ENCODE measurements at places on chromosomes 12 and 14.

DNA sequence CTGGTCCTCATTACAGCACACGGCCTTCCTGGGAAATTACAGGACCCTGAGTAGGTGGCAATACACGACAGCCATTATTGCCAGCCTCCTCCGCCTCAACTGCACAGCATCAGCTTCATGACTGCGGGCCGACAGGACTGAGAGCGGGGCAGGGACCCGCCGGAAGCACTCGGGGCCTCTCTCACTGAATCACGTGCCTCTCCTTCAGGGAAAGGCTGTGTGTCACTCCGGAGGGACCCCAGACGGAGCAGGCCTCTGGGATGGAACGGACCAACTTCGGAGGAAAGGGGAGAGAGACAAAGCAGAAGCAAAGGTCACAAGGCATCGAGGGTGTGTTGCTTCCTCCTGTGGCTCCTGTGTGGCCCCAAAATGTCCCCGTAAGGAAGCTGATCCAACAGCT lies 90.0 kb downstream of the RNF34 start:
- no peak for DNase-seq

DNA sequence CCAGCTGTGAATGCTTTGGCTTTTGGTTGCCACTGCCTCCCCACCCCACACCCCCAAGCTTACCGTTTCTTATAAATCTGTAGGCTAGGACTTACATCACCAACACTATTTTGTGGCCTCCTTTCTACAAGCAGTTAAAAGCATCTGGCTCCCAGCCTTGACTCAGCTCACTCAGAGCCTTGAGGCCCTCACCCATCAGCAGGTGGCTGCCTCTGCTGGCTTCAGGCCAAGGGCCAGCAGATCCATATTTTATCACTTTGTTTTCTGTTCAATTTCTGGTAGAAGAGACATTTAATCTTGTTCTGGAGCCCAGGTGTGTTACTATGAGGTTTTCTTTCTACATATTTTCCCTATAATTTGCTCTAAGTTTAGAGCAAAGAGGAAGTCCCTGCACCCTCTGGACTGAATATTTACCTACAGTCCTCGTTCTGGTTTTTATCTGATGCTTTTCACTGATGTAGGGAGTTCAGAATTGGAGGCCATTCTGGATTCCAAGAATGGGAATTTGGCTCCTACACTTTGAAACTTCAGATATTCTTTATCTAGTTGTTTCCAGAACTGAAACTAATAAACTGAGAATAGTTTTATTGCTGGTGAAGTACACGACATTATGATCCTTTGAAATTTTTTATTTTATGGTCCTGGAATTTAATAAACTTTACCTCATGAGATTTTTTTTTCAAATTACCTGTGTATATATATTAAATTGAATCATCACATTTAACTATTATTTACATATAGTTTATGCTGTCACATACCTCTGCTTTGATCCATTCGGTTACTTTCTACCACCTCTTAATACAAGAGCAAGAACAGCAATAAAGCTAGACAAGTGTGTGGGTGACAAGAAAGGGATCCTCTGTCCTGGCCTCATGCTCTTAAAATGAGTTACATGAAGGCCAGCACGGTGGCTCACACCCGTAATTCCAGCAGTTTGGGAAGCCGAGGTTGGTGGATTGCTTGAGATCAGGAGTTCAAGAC lies 22.2 kb downstream of the PLBD1 start:
- DNase-seq: no peak

DNA sequence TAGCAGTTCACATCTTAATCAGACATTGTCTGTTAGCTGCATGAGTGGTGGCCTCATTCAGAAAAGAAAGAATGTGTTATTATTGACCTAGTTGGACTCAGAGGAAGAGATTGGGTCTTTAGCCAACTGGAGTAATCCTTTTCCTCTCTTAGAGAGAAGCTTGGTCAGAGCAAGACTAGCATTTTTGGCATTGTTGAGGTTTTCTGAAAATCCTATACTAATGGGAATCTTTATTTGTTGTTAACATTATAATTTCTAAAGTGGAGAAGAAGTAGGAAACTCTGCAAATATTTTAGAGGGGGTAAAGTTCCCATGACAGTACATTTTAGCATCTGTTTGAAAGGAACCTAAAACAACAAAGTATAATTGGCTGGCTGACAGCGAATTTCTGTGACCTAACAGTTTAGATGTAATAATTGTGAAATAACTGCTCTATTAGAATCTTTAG lies 9.7 kb downstream of the TOX4 start:
- DNase-seq: no peak

DNA sequence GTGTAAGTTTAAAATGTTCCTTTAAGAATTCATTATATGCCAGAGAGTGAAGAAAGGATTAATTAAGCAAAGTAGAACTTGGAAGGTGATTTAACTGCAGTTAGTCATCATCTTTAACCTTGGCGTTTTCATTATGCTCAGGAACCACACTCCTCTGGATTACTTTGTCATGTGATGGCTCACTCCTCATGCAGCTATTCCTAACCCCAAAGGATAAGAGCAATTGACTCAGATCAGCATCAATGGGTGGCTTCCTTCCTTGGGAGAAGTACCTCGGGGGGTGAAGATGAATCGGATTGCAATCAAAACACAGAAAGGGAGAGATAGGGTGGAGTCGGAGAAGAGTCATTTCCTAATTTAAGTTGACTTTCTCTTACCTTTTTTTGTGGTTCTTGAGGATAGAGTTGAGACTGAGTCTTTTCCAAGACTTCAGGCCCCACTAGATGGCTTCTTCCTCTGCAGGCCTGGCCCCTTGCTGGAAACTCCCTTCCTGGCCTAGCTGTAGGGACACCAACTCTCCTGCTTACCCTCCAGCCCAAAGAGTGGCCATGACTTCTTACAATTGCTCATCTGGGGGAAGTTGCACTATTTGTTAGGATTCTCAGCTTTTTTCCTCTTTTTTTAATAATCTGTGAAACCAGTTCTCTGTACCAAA lies 238.6 kb upstream of the DDHD1 start:
- no peak for DNase-seq

DNA sequence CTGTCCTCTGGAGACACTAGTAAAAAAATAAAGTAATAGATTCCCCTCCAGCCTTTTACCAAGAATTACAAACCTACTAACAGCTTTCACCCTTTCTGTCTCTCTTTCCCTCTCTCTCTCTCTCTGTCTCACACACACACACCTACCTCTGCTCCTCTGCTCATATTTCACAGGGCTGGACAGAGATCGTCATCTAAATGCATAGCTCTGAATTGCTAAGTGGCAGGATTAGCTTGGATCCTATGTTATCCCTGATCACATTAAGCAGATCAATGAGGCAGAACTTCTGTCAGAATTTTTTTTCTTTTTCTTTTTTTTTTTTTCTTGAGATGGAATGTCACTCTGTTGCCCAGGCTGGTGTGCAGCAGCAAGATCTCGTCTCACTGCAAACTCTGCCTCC lies 22.9 kb downstream of the VCPKMT start:
- DNase-seq: no peak

- DNase-seq: no peak
These were observed 10.9 kb upstream of the TC2N start for GRCh38 chr14:91878274-91878673.

DNA sequence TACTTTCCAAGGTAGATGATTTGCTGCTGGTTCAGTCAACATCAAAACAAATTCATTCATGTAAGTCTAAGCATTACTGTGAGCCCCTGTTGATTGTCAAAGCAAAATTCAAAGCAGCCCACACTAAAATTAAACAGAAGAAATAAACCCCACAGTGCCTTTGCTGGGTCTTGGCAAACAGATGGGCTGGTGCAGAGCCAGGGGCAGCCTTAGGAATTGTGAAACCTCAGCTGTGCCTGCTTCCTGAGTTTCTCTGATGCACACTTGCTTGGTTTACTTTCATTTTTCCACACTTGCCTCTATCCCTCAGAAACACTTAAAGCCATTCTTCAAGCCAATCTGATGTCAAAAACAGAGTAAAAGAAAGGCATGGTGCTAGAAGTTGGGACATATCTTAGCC lies 6.6 kb upstream of the PLEKHG7 start:
- no peak for DNase-seq

- no peak for DNase-seq
These were observed 9.5 kb upstream of the RAB35 start for GRCh38 chr12:120125792-120126634.

DNA sequence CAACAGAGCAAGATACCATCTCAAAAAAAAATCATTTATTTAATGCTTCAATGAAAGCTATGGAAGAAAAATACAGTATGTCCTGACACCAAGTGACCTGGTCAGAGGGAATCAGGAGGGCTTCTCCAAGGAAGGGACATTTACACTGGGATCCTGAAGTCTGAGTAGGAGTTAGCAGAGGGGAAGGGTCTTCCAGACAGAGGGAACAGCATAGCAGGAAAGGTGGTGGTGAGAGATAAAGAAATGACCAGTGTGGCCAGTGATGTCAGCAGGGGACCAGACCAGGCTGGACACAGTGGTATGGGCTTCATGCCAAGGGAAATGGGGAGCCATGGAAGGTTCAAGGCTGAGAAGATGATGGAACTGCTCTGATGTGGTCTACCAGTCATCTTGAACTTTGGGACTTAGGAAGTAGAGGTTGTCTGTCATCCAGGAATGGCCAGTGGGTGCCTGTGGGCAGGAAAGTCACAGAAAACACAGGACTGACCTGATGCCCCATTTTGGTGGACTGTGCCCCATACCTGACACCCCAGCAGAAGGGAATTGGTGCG lies 7.8 kb upstream of the TCHP start:
- DNase-seq: no peak

DNA sequence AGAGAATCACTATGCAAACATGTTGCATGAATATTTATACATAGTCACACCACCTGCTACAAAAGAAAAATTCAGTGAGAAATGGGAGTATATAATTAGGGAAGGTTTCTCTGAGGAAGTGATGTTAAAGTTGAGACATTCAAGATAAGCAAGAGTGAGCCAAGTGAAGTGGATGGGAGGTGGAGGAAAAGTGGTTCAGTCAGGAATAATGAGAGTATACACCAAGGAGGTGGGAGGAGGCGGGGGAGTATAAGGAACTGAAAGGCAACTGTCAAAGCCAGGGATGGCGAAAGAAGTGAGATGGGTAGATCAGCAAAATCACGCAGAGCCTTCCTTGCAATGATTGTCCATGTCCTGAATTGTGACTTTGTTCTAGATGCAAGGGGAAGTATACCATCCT lies 33.7 kb downstream of the PRKD1 start:
- no peak for DNase-seq

All from stimulated activated CD8-positive, alpha-beta memory T cell treated with anti-CD3 and anti-CD28 coated beads, Interleukin-15, amount 100 ng/mL, for 1 hour (primary cell).